ENCODE measurements at places on chromosomes 13 and 19.

DNA sequence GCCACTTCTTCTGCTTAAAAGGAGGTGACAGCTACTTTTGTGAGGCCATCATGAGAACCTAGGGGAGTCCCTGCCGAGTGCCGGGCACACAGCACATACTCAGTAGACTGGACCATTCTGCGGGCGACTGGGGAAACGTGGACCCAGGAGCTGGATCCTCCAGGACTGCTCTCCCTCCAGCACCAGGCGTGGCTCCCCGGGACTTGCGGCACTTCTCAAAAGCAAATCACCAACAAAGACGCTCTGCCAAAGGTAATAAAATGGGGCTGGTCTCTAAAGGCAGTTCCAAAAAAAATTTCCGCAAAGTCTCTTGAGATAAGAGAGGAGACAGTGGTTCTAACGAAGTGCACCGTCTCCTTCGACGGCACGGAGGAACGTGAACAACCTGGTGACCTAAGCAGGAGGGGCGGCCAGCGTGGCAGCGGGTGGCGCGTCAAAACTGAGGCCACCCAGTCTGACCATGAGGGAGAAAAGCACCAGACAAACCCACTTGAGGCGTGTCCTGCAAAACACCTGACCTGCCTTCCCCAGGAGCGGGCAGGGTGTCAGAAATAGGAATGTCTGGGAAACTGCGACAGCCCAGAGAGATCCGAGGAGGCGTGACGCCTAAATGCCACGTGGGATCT is 1.4 kb upstream of the TMPRSS9 start:
- DNase-seq, result peak; percentile 28

GRCh38 chr13:22883956-22884355 is 296.8 kb upstream of the SGCG start:
- DNase-seq, result no peak

GRCh38 chr13:23547000-23547590 is 23.1 kb upstream of the TNFRSF19 start:
- no peak for DNase-seq

DNA sequence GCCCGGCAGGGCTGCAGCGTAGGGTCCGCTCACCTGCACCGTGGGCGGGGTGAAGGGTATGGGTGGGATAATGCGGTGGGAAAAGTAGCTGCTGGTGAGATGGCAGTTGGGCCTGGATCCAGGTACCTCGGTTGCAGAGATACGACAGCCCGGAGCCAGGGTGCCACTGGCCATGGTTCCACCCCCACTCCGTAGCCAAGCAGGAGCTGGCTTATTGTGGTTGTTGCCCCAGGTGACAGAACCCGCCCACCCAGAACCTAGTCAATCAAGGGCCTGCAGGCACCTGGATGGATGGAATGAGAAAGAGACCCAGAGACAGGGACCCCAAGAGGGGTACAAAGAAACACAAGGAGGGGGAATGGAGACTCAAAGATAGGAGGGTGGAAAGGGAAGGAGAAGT is 3.5 kb upstream of the LHB start:
- no peak for DNase-seq

GRCh38 chr19:41604831-41605230 is 22.0 kb downstream of the CEACAM4 start:
- no peak for DNase-seq

GRCh38 chr13:98533912-98534311 is 43.0 kb downstream of the STK24 start:
- DNase-seq, result no peak

All from DMS53 (cell line).